Activated naive CD8-positive, alpha-beta T cell treated with anti-CD3 and anti-CD28 coated beads for 36 hours (primary cell): ENCODE measurements at places on chromosomes 4 and X. TPM values are rescaled to one million over a fixed set of nuclear protein-coding genes. Genes with fewer than 3 reads are reported as not detected.
A peak's percentile ranks its signal among the peaks of the same experiment; 100 is the strongest.

DNA sequence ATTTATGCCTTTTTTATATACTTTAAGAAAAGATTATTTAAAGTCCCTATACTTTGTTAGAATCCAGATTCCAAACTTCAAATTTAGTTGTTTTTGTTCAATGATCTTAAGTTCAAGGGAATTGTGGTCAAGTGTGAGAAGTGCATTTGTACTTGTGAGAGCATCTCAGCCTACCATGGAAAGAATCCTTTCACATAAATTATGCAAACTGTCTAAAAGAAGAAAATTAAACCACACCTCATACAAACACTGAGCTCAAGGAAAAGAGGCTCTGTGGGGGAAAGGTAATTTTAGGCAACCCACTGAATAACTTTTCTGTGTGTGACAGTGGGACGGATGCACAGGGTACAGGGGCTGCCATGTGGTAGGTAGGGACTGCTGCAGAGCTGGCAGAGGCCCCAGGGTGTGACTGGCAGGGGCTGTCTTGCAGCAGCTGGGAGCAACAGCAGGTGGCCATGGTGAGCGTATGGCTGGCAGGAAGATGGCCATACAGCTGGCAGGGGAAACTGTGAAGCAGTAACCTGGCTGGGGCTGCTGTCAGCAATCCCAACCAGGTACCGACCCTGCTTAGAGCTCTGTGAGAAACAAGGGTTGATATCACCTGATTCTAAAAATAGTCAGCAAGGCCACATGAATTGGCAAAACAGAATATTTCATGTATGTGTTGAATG lies 130.6 kb downstream of the UGT8 start:
- no peak overlapping the region for H3K27ac ChIP-seq
- H3K36me3 ChIP-seq: no peaks in the 10 kb centered on the region
- H3K4me3 ChIP-seq: no peak overlapping the region
- H3K27me3 ChIP-seq: peaks cover 5% of the 10 kb centered on the region

GRCh38 chrX:137031039-137031438 lies 2.8 kb downstream of the GPR101 start:
- H3K36me3 ChIP-seq: no peaks in the 10 kb centered on the region
- peaks cover 50% of the 10 kb centered on the region for H3K27me3 ChIP-seq
- H3K4me3 ChIP-seq: peak overlapping the region; percentile 64
- H3K27ac ChIP-seq: peak overlapping the region; percentile 30
- peaks cover 7% of the 10 kb centered on the region for H3K4me1 ChIP-seq

GRCh38 chr4:128390475-128390996 lies 102.9 kb upstream of the PGRMC2 start:
- no peaks in the 10 kb centered on the region for H3K4me1 ChIP-seq
- H3K4me3 ChIP-seq: no peak overlapping the region
- H3K27ac ChIP-seq: no peak overlapping the region
- H3K36me3 ChIP-seq: no peaks in the 10 kb centered on the region

DNA sequence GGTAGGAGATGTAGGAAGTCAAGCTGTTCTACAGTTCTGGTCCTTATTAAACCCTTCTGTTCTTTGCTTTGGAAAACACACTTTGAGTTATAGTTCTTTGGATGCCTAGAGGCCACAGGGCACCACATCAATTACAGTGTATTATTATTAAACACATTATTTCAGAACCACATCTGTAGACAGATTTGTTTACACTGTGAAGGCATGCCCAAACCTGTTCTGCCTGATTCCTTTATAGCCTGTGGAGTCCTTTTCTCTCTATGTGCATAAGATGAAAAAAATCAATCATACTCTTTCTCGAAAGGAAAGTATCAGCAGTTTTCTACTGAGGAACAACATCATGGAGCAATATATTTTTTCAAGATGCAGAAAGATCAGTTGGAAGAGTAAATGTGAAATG lies 371.3 kb upstream of the INTU start:
- no peaks in the 10 kb centered on the region for H3K36me3 ChIP-seq
- no peak overlapping the region for H3K4me3 ChIP-seq
- no peaks in the 10 kb centered on the region for H3K27me3 ChIP-seq
- no peak overlapping the region for H3K27ac ChIP-seq
- no peak for DNase-seq

HMX1 gene
- not detected for total RNA-seq

KIT gene
- total RNA-seq: 0.28 TPM

USP27X gene
- total RNA-seq: 1.8 TPM

POF1B gene
- not detected for total RNA-seq

FAM184B gene
- total RNA-seq: 0.04 TPM
